ENCODE measurements at places on chromosomes 13 and 19.
A peak's percentile ranks its signal among the peaks of the same experiment; 100 is the strongest.

DNA sequence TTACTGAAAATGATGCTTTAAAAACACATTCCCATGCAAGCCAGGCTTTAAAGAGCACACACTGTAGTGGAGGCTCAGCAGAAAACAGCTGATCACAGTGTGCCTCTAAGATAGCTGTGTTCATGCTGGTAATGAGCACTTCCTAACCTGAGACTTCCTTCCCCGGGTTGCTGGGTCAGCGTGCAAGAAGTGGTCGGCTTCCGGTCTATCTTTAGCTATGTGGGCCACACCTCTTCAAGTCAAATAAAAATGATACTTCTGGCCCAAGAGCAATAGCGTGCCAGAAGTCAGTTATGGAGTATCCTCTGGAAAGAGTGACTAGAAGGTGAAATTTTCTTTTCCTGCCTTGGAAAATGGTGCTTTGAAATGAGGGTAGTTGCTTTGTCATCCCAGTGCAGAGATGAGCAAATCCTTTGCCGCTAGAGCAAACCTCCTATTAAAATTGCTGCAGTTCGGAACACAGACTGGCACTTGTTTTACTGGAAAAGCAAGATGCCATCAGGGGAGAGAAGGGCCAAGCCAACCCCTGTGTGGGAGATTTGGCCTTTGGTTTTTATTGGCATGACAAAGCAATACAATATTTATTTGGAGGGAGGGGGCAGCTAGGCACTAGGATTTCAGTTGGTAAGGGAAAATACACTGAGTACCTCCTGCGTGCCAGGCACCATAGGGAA lies 64.2 kb downstream of the ARHGAP35 start:
- no peak for DNase-seq

GRCh38 chr19:11165486-11166030 lies 10.0 kb upstream of the SPC24 start:
- DNase-seq, result no peak

DNA sequence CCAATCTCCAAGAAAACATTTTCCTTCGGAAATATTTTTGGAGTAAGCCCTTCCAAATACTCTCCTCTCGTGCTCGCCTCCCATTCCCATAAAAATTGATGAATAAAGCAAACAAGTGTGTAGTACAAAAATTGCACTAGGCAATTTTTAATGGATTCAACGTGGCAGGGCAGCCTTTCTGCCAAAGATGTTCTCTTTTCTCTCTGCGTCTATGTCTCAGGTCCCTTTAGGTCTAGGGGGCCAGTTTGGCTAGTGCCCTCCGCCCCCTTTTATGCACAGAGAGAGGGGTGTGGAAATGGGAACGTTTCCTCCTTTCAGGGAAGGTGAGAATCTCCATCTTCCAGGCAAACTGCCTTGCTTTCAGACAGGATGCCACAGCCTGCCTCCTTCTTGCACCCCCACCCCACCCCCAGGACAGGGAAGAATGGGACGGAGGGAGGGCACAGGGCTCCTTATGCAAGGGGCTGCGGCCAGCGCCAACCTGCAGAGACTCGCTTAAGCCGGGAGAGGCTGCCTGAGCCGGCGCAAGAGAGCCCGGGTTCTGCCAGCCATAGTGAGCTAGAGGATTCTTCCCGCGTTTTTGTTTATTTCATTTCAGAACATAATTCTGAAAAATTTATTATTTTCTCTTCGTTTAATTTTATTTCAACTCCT lies 2.7 kb upstream of the ZIC2 start:
- no peak for DNase-seq

DNA sequence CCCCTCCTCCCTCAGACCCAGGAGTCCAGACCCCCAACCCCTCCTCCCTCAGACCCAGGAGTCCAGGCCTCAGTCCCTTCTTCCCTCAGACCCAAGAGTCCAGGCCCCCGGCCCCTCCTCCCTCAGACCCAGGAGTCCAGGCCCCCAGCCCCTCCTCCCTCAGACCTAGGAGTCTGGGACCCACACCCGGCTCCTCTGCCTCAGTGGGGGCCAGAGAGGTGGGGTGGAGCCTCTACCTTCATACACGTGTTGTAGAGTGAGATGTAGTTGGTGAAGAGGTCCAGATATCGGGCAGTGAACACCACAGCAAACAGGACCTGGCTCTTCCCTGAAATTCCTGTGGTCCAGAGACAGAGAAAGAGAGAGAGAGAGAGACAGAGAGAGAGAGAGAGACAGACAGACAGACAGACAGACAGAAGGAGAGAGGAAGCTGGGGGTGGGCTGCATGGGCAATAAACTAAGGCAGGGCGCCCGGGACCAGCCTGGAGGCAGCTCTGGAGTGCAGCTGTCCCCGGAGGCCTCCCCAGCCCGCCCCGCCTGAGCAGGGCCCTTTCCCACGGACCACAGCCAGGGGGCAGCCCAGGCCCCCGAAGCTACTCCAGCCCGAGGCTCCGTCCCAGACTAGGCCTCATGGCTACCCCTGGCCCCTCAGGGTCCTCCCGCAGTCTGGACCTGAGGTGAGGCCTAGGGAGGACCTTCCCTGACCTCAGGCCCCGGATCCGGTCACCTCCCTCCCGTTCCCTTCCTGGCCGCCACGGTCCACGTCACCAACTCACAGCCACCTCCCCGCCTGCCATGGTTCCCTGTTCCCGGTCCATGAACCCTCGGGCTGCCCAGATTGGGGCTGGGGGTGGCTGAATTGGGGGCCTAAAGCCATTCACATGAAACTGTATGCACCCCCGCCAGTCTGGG lies 907 bp downstream of the KDELR1 start:
- peak; percentile 75 for DNase-seq

- DNase-seq, result no peak
Measured at GRCh38 chr13:27954406-27954851, 14.7 kb downstream of the CDX2 start.

DNA sequence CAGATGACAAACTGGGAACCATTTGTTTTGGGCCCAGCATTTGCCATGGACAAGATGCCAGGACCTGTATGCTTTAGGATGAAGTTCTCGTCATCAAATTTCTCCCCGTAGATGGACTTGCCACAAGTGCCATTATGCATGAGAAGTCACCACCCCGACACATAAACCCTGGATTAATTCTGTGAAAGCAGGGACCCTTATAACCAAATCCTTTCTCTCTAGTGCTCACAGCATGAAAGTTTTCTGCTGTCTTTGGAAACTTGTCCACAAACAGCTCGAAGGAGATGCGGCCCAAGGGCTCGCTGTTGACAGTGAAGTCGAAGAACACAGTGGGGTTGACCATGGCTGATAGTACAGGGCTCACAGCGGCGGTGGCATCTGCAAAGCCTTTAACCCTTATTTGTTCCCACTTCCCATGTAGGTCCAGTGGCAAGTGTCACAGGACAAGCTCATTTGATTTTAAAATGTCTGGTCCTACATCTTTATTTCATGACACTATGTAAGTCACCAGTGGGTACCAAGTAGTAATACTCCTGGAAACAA lies 75.2 kb upstream of the MIR17HG start:
- DNase-seq, result no peak

- DNase-seq, result peak; percentile 71
Measured at GRCh38 chr19:51986309-51987291, at the start of gene ZNF350. TSS of gene ZNF350 (minus strand) at chr19:51986840. CDS start at chr19:51974360, 12,480 bp downstream.

GRCh38 chr13:77717508-77717907 lies 20.0 kb downstream of the SLAIN1 start:
- DNase-seq, result no peak
